Mesenteric fat pad (tissue), 1 donor: ENCODE measurements at places on chromosomes 16 and 17. TPM values are rescaled to one million over a fixed set of nuclear protein-coding genes. Genes with fewer than 3 reads are reported as not detected.

The TBC1D24 gene
- 24.9 TPM for total RNA-seq

The SPNS3 gene
- not detected for total RNA-seq

GRCh38 chr17:65902155-65902554 lies 289.8 kb downstream of the CEP112 start:
- DNase-seq = no peak

The TBX6 gene
- total RNA-seq = 0.67 TPM

DNA sequence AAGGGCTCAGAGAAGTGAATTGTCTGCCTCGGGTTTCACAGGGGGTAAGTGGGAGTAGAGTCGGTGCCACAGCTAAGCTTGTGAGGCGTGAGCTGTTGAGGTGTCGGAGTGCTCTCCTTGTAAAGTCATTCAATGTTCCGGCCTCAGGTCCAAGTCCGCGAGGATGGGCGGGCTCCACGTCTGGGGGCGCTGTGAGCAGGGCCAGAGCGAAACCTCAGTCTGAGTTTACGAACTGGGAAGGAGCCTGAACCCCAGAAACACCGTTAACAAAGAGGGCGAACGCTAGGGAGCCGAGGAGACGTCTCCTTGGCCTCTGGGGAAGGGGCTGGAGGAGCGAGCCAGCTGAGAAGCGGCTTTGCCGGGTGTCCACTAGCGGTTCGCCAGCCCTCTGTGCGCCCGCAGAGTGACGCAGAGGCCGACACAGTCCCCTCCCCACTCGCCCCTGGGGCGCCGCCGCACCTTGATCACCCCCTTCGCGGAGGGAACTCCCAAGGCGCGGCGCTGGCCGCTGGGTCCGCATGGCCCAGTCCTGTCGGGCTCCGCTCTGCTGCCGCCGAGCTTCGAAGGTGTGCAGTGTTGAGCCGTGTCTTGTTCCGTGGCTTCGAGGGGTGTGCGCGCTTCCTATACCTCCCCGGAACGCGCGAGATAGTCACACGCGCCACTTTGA lies 4.9 kb downstream of the IRX3 start:
- peak; percentile 78 for DNase-seq

DNA sequence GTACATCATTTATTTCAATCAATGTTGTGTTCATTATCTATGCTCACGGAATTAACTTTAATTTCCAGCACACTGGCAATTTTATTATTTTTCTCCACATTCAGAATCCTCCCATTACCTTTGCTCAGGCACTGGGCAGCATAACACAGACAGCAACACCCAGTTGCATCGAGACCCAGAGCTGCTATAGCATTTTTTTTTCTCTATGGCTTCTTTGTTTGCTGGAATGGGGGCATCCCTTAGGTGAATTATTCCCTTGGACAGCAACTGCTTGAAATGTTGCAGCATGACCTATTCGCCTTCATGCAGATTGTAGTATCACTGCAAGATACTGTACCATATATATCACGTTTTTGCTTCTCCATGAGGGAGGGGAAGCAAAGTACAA lies 88.8 kb downstream of the CHD9NB start:
- DNase-seq = no peak

DNA sequence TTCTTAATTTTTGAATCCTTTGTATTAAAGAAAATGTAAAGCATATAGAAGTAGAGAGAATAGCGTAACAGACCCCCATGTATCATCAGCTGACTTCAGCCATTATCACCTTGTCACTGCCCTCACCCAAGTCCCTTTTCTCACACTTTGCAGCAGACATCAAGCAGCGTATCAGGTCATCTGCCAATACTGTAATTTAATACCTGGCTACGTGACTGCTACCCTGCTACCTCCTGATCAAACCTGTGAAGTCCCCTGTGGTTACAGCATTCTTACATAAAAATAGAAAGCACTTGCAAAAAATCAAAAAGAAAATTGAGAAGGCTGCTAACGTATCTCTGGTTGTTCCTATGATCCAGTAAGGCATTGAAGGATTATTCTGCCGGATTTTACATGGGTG lies 96.4 kb downstream of the PLCG2 start:
- DNase-seq = no peak

DNA sequence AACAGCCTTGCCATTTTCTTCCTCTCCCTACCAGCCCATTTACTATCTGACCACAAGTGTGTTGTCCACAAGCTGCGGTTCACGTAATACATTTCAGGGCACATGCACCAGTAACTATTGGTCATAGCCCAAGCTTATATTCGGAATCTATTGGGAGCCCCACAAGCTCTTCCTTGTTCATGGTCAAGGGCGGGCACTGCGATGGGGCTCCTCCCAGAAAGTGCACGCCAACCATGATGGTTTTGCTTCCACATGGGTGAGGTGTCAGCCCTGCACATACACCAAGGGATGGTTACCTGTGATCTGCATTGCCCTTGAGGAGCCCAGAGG lies 12.1 kb downstream of the THRA start:
- no peak for DNase-seq

DNA sequence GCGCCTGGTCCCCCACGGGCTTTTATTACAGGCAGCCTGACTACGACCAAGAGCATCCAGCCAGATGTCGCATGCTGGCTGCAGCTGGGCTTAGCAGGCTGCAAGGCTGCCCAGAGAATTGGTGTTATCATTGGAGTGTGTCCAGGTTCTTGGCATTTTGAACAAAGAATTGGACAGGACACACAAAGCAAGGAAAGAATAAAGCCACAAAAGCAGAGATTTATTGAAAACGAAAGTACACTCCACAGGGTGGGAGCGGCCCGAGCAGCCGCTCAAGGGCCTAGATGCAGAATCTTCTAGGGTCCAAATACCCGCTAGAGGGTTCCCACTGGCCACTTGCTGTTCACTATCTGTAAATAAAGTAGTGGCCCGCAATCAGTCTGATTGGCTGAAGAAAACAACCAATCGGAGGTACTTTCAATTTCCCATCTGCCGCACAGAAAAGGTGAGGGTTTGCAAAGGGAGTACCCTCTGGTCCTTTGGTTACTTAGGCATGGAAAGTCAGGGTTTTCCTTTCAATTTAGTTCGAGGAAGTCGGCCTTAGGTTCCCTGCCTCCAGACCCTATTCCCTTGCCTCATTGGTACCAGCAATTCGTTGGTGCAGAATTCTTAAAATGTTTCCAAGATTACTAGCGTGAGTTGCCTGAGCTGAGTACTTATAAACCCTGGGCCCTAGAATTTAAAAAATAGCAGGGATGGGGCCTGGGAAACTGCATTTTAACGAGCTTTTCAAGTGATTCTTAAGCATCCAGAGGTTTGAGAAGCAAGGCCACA lies 38.5 kb upstream of the CNEP1R1 start:
- DNase-seq = no peak
